ENCODE measurements at places on chromosomes 16 and 17. TPM values are rescaled to one million over a fixed set of nuclear protein-coding genes. Genes with fewer than 3 reads are reported as not detected.

PERCC1 gene
- not detected for total RNA-seq

CDRT15L2 gene
- not detected for total RNA-seq

OTOP2 gene
- total RNA-seq, result 0.08 TPM

ZNF469 gene
- 7.7 TPM for total RNA-seq

TM4SF5 gene
- total RNA-seq, result 0.39 TPM

TIMP2 gene
- total RNA-seq, result 190 TPM
